ENCODE measurements at places on chromosomes 1 and 21. TPM values are rescaled to one million over a fixed set of nuclear protein-coding genes. Genes with fewer than 3 reads are reported as not detected.

Gene DPT
- total RNA-seq: 34.5 TPM

Gene RPS6KC1
- total RNA-seq: 30.1 TPM

DNA sequence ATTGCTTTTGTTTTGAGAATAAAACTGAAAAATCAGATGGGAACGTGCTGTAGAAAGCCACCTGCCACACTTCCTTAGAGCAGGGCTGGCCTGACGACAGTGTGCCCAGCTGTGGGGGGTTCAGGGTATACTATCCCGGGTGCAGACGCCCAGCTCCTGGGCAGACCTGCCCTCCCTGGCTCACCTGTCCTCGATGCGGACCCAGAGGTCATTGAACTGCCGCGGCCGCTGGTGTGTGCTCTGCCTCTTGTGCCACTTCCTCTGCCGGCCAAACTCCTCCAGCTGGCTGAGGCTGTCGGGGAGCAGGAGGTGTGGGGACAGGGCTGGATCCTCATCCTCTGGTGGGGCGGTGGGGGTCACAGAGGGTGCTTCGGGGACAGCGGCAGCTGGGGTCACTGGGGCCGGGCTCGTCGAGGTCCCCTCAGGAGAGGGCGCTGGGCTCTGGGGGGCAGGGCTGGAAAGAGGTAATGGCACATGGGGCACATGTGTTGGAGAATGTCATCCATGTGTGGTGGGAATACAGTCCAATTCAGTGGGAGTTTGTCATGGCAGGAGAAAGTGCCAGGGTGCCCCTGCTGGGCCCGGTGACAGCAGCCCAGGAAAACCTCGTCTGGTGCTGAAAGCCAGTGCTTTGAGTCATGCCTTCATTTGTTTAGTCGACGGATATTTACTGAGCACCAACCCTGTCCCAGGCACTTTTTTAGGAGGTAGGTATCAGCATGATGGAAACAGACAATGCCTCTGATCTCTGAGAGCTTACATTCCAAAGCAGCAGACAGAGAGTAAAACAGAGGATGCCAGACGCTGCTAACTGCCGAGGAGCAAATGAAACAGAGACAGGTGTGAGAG, 222.0 kb downstream of the TRABD2B start:
- no peaks in the 10 kb centered on the region for H3K36me3 ChIP-seq
- no peaks in the 10 kb centered on the region for H3K4me1 ChIP-seq
- no peaks in the 10 kb centered on the region for H3K27me3 ChIP-seq
- H3K27ac ChIP-seq: no peak overlapping the region
- DNase-seq: no peak

DNA sequence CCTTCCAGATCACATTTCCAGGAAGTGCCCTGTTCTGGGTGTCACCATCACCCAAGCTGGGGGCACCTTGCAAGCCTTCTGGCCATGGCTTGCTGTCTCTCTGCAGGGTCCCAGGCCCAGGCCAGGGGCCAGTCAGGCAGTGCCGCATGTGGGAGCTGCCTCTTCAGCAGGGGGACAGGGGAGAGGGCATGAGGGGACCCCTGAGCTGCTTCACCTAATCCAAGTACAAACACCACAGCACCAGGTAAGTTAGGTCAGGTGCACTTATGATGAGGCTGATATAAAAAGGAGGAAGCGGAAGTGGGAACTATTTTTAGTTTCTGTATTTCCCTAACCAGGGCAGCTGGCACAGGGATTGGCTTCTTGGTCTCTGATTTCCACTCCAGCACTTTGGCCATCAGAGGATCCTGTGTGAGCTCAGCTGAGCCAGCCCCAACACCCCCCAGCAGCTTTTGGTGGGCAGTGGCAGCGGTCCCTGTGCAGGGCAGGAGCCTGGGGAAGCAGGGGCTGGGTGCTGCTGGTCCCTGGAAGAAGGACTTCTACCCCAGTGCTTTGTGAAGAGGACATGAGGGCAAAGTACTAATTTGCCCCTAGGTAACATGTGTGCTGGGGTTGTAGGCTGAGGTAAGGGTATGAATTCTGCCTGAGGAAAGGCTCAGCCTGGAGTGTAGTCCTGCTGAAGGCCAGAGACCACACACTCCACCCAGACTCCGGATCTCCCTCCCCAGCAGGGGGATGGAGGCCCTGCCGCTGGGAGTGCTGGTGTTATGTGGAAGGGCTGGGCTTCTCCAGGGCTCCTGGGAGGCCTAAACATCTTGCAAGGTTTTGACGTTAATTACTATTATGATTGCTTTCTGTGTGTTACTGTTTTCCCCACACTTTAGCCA, 3.3 kb upstream of the PCBP3 start:
- no peak for DNase-seq
- H3K4me1 ChIP-seq: peaks cover 23% of the 10 kb centered on the region
- H3K36me3 ChIP-seq: no peaks in the 10 kb centered on the region
- H3K4me3 ChIP-seq: no peak overlapping the region
- peak overlapping the region; percentile 64 for H3K27ac ChIP-seq

DNA sequence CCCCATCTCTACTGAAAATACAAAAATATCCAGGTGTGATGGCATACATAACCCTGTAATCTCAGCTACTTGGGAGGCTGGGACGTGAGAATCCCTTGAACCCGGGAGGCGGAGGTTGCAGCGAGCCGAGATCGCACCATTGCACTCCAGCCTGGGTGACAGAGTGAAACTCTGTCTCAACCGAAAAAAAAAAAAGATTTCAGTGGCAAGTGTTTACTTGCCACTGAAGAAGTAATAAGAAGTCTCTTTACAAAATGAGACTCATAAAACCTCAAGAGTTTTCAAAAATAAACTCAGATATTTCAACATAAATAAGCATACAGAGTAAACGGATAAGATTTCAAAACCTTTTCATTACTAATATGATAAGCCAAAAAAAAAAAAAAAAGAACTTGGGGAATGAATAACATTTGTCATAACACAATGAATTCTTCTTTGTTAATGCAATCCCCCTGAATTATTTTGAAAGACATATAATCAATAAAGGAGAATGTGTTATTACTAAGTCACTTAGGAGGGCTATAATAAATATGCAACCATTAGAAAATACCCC, 34.2 kb upstream of the EXO1 start:
- H3K36me3 ChIP-seq: no peaks in the 10 kb centered on the region
- no peak overlapping the region for H3K27ac ChIP-seq
- H3K4me1 ChIP-seq: no peaks in the 10 kb centered on the region
